Head of caudate nucleus (tissue), 42 donors: ENCODE measurements at places on chromosomes 5 and 9.

DNA sequence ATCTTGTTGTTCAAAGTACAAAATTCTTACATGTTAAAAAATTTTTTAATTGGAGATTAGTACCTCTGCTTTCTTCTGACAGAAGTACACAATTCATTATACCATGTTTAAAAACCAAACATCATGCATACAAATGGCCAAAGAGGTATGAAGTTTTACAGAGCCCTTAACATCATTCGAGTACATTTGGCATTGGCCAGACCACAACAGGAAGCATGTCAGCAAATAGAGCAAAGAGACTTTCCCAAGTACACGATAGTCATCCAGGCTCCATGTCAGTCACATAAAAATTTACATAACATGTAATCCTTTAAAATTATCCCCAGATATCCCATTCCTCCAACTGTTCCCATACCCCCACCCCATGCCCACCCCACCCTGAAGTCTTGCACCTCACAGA lies 22.5 kb downstream of the HMGCS1 start:
- no peak for DNase-seq

DNA sequence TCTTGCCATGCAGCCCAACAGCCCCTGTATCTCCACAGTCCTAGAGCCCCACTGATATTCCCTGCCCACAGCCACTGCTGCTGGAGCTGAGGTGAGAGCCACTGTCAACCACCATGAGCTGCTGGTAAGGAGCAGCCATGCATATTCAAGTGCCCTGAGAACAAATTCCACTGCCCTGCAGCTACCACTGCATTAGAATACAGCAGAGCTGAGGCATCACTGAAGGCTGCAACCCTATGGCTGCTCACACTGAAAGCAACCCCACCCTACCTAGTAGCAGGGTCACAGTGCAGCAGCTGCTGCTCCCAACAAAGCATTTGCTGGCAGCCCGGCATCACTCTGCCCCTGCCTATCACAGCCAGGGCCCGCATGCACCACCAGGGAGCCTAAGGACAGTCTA lies 68.6 kb downstream of the SKIC3 start:
- DNase-seq: no peak

DNA sequence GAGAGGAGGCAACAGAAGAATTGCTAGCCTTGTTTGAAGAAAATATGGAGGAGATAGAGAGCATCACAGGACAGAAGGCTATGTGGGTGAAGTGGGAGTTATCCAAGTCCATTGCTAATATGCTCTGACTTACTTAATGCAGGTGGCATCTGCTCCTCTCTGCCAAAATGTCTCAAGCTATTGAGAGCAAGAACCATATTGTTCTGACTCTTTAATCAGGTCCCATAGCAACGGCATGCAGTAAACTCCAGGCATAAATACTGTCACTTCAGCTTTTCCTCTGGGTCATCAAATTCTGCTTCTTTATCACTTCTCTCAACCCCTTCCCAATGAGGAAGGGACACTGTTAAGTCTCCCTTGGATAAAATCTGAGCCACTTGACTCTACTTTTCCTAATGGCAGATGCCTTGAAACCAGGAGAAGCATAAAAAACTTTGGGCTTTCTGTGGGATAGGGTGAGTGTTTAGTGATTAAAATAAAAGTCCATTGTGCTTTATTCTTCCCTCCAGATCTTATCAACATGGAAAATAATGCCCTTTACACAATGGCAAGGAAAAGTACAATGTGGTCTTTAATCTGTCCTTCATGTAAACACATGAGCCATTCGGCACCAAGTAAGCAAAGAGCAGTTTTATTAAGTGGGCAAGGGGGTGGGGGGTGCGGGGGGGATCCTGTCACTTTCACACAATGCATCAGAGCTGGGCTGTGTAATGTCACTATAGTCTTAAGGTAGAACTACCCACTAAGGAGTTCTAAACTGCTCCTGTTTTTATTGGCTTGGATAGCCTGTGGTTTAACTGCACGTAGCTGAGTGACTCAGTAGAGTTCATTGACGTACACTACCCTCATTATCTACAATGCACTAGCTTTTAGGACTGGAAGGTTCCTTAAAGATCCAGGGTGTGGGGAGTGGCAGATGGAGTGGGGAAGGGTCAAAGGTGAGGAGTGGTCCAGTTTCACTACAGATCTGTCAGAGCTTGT lies 71.0 kb upstream of the TARS1 start:
- no peak for DNase-seq

GRCh38 chr5:68215898-68216244 lies 315 bp downstream of the PIK3R1 start:
- DNase-seq: no peak

- peak; percentile 43 for DNase-seq
These were observed 6.4 kb upstream of the SLC12A7 start for GRCh38 chr5:1118231-1118698.

GRCh38 chr5:31445041-31445600 lies 86.8 kb downstream of the DROSHA start:
- no peak for DNase-seq

DNA sequence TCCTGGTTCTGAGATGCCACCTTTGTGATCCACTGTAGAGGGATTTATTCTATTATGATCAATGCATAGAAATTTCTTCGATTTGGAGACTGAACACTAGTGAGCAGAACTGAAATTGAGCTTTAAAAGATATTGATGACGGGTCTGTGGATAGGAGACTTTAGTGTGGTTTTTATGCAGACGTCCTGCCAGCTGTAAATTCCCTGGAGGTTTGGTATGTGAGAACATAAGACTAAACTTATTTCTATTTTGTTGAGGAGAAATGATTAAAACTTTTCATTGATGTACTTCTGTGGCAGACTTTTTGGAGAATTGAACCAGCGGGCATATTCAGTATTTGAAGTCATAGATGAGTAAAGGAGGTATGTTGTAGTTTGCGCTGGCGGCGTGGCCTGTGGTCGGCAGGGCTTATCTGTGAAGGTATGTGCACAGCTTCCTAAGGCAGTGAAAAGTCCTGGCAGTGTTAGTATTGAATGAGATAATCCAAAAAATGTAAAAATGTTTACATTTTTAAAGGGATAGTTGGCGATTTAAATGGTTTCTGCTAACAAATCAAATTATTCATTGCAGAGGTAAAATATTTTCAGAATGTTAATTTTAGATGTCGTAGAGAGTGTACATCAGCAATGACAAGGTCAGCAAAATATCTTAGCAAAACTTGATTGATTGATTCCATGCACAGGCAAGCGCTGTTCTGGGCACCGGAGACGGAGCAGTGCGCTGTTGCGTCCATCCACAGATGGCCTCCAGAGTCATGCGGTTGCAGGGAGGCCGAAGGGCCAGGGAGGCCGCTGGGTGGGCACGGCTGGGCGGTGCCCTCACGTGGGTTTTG lies 20.4 kb downstream of the TENT4A start:
- no peak for DNase-seq

GRCh38 chr9:126412905-126413304 lies 86.3 kb downstream of the MVB12B start:
- DNase-seq: no peak

GRCh38 chr9:136868644-136869043 lies 2.5 kb upstream of the EDF1 start:
- DNase-seq: no peak

DNA sequence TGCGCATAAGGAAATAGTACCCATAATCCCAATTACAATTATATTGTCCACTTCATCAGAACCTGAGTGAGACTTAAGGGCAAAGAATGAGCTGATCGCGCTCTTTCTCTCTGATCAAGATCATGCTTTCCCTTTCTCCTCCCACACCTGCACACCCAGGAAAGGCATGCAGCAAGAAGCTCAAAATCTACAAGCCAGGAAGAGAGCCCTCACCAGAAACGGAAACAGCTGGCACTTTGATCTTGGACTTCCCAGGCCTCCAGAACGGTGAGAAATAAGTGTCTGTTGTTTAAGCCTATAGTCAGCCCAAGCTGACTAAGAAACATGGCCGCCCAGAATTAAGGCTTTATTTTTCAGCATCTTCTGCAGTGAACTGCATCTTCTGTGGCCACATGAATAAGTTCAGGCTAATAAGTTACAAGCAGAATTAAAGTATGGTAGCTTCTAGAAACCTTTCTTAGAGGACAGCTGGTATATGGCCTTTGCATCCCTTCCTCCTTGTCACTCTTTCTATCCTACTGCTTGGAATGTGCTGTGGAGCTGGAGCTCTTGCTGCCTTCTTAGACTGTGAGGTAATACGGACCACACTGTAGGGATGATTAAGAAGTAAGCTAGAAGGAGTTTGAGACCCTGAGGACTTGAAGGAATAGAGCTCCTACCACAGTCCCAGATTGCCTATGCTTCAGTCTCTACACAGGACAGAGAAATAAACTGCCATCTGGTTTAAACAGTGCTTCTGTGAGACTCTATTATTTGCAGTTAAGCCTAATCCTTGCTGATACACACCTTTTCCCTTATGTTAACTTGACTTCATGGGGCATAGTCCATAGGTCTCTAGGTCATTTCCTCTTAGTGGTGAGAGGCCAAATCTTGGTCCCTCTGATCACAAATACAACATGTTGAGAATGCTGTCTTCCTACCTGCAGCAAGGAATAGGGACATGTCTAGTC lies 17.2 kb downstream of the OR2S2 start:
- no peak for DNase-seq

GRCh38 chr5:93395971-93396379 lies 185.0 kb downstream of the NR2F1-AS1 start:
- no peak for DNase-seq

- no peak for DNase-seq
These were observed 18.1 kb upstream of the RGMB start for GRCh38 chr5:98755406-98755805.

- no peak for DNase-seq
These were observed 15.5 kb upstream of the SMIM23 start for GRCh38 chr5:171770153-171770552.

GRCh38 chr5:177309351-177310191 lies 2.1 kb downstream of the MXD3 start:
- peak; percentile 66 for DNase-seq

DNA sequence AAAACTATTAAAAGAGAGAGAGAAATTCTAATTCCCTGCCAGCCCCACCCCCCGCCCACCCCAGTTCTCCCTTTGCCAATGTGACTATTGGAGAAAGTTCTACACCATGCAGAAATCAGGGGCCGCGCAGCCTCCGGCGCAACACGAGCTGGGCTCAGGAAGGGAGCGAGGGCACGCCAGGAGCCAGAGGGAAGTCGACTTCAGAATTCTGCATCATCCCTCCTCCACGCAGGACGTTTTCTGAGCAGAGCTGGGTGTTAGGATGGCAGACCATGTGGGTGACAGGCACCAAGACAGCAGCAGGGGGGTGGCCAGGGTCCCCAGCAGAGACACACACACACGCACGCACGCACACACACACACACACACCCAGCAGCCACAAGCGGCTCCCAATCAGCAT lies 72.6 kb downstream of the PTCH1 start:
- no peak for DNase-seq

DNA sequence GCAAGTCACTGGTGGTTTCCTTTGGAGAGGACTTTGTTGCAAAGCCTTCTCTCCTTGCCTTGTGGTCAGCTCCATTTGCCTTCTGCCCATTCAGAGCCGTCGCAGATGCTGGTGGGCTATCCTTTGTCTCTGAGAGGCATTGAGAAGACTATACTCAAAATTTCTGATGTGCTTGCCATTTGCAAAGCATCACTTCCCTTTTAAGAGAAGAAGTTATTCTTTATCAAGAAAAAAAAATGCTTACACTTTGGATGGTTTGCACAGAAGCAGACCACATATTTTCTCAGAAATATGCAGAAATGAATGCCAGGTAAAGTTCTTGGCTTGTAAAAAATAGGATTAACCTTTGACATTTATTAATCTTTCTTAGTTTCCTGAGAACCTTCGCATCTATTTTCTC lies 195.8 kb upstream of the KLF4 start:
- no peak for DNase-seq

DNA sequence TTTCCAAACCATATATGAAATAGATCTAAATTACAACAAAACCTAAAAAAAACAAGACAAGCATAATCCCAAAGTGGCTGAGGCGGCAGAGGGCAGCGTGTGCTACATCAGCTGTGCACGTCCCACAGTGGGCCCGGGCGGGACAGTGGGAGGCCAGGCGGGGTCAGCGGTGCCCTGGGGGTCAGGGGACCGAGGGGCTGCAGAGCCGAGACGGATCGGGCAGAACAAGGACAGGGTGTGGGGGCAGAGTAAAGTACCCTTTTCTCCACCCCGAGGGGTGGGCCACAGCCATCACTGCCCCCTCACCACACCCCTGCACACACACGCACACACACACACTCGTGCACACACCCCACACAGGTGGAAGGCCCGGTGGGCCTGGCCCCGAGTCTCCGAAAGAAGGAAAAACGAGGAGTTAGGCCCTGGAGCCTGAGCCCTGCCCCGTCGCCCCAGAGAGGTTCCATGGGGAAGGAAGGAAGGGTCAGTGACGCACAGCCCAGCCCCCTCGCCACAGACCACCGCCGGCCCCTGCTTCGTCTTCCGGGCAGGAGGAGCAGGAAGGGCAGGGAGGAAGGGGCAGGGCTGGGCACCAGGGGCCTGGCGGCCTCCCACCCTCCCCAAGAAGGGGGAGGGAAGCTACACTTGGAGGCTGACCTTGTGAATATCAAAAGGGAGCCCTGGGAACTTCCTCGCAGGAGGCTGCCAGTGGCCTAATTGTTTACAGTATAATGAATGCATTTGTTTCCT lies 49.6 kb upstream of the UBAC1 start:
- no peak for DNase-seq

GRCh38 chr5:134022333-134022732 lies 17.6 kb upstream of the VDAC1 start:
- no peak for DNase-seq

DNA sequence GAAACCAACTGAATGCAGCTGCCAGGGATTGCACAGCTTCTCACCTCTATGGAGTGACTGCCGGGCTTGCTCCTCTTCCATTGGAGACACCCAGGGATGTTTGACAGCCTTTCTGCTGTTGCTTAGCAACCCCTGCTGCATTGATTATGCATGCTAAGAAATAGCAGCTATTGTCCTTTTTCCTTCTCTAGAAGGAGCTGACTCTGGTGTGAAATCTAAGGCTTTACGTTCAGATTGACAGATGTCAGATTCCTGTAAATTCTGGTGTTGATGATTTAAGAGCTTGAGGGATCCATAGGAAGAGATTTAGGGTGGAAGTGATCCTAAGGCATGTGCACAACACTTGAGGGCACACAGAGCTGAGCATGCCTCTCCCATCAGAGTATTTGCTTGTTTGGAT lies 267.7 kb downstream of the NTRK2 start:
- DNase-seq: peak; percentile 71

GRCh38 chr5:93340881-93341280 lies 240.1 kb downstream of the NR2F1-AS1 start:
- DNase-seq: no peak

- no peak for DNase-seq
These were observed 124.6 kb downstream of the MAST4 start for GRCh38 chr5:66720780-66721179.

DNA sequence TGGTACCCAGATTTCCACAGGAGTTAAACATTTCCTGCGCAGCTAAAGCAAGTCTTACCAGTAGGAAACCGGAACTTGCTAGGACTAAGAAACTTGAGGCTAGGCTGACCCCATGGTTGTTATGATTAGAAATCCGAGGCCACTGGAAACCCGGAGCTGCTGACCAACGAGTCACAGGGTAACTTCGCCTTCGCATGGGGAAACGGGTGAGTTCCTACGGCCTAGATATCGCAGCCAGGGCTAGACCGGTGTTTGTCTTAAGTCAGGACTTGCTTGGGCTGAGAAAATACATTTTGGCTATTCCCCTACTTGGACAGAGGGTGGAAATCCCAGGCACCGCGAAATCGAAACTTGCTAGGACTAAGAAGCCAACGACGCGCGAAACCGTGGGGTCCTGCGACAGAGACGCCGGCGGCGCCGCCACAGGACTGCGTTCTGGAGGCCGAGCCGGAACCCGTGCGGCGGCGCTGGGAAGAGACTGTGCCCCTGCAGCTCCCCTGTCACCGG lies 1.6 kb upstream of the ANXA2R start:
- peak; percentile 74 for DNase-seq
